Right atrium auricular region (tissue), 2 donors: ENCODE measurements at places on chromosomes 5 and 9. TPM values are rescaled to one million over a fixed set of nuclear protein-coding genes. Genes with fewer than 3 reads are reported as not detected.

DNA sequence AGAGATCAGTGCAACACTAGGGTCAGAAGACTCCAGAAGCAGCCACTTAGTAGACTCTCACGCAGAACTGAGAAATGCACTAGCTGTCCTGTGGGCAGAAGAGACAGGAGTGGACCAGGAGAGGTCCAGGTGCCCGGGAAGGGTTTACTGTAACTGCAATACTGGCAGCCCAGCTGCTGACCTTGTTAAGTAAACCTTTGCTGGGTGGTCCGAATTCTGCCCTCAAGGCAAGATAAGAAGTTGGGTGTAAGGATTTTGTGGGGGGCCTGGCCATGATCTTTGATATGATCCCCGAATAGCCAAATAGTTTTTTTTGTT is 91.3 kb downstream of the PDE6A start:
- no peak overlapping the region for H3K4me3 ChIP-seq
- no peaks in the 10 kb centered on the region for H3K27me3 ChIP-seq
- no peak overlapping the region for H3K27ac ChIP-seq
- peaks cover 2% of the 10 kb centered on the region for H3K36me3 ChIP-seq

DNA sequence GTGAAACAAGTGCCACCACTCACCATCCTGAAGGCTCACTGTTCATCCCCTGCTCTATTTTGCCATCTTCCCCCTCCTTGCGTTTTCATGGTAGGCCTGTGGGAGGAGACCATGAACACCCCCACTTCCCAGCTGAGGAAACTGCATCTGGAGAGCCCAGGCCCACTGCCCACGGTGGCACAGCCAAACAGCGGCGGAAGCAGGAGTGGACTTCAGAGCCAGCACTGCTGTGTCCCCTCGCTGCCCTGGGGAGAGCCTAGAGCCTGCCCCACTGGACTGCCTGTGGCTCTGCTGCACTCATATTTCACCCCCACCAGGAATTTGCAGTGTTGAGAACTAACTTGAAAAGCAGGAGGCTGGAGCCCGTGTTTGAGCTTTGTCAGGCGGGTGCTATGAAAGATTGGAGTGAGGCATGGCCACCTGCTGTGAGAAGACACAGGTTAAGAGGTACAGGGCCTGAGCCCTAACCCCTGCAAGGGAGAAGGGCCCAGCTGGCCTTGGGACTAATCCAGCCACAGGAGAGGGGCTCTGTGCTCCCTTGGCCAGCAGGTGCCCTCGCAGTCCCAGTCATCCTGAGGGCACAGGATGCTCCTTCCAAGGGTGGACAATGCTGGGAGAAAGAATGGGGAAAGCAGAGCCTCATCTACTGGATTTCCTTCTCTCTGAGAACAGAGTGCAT is 79.0 kb downstream of the MACROH2A1 start:
- no peak overlapping the region for H3K4me3 ChIP-seq
- H3K27me3 ChIP-seq = no peaks in the 10 kb centered on the region
- H3K36me3 ChIP-seq = no peaks in the 10 kb centered on the region
- H3K27ac ChIP-seq = no peak overlapping the region

- no peak overlapping the region for H3K4me3 ChIP-seq
- DNase-seq = no peak
- no peaks in the 10 kb centered on the region for H3K4me1 ChIP-seq
- no peaks in the 10 kb centered on the region for H3K36me3 ChIP-seq
- H3K27ac ChIP-seq = no peak overlapping the region
These were observed 41.6 kb upstream of the HMGCS1 start for GRCh38 chr5:43354774-43355173.

DNA sequence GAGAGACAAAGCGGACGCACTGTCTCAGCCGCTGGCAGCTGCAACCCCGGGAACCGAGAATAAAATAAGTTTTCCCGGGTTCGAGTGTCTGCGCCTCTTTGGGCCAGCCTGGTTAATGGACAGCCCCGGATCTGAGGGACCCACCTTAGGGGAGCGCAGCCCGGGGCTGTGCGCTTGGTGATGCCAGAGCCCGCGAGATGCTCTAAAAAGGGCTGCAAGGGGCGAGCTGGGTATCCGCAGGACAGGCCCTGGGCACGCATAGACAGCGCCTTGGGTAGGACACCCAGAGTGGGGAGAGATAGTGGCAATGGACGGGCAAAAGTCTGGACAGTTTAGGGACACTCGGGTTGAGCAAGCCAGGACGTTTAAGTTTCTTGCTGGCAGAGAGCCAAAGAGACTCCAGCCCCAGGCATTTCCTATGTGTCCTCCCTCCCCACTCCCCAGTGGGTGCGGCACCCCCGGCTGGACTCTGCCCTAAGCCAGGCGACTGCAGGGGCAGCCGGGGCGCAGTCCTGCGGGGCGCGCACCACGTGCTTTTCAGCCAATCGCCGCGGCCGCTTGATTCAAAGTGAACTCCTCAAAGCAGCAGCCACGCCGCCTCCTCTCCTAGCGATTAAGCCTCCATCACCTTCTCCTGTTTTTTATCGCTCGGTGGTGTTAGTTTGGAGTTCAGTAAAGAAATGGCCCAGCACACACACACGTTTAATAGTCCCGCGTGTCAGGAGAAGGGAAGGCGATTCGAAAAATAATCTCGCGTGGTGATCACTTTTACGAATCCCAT is 616 bp upstream of the ENC1 start:
- peak; percentile 81 for DNase-seq
- no peaks in the 10 kb centered on the region for H3K4me1 ChIP-seq
- H3K27ac ChIP-seq = peak overlapping the region; percentile 81
- no peaks in the 10 kb centered on the region for H3K36me3 ChIP-seq
- H3K4me3 ChIP-seq = peak overlapping the region; percentile 47
- H3K27me3 ChIP-seq = no peaks in the 10 kb centered on the region

PCSK5 gene
- total RNA-seq = 5.3 TPM

SOX30 gene
- 0.89 TPM for total RNA-seq

BTNL3 gene
- not detected for total RNA-seq

GALNT10 gene
- total RNA-seq = 18.4 TPM

DNA sequence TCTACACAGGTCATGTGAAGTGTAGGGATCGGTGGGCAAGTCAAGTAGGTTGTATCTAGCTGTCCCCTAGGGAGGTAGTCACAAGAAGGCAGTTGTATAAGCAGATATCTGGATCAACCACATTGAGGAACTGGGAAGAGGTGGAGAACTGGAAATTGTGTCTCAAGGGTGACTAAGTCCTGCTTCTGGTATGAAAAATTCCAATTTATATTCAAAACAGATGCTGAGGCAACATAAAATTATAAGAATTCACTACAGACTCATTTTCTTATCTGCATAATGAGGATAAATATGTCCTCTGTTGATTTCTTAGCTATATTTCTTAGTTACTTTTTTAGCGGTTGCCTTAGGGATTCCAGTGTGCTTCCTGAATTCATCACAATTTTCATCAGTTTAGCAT is 46.8 kb downstream of the GALNT12 start:
- no peak overlapping the region for H3K4me3 ChIP-seq
- no peak overlapping the region for H3K27ac ChIP-seq
- no peak for DNase-seq
- H3K27me3 ChIP-seq = no peaks in the 10 kb centered on the region

- no peaks in the 10 kb centered on the region for H3K27me3 ChIP-seq
- no peak for DNase-seq
- no peak overlapping the region for H3K4me3 ChIP-seq
- no peak overlapping the region for H3K27ac ChIP-seq
- H3K36me3 ChIP-seq = no peaks in the 10 kb centered on the region
- H3K4me1 ChIP-seq = no peaks in the 10 kb centered on the region
These were observed 11.9 kb upstream of the EQTN start for GRCh38 chr9:27308691-27309390.

- no peak overlapping the region for H3K4me3 ChIP-seq
- no peaks in the 10 kb centered on the region for H3K36me3 ChIP-seq
- no peaks in the 10 kb centered on the region for H3K27me3 ChIP-seq
- no peak for DNase-seq
These were observed 135.2 kb downstream of the AOPEP start for GRCh38 chr9:94861589-94862272.

DNA sequence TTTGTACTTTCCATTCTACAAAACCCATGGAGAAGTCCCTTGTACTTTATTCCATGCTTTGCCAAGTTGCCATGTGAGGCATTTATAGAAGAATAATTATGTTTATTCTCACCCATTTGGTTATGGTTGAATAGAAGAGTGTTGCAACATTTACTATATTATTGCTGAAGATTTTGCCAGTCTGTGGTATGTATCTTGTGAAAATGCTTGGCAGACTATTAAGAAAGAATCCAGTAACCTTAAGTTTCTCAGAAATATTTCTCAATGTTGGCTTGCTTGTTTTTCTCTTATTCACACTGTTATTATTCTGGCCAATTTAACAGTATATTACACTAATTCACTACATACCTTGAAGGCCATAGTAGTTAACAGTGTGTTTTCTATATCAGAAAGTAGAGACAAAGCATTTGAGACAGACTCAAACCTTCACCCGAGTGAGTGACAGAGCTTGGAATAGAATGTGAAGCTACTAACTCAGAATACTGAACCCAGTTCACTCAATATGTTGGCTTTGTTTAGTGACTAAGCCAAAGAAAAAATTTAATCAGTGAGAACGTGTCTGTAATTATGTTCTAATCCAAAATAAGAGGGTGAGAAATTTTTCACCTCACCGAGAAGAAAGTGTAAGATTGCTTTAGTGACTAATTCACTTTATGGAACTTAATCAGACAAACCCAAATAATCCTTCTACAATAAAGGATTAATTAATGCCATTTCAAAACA is 184.4 kb downstream of the CWC27 start:
- DNase-seq = no peak
- H3K36me3 ChIP-seq = no peaks in the 10 kb centered on the region
- no peaks in the 10 kb centered on the region for H3K4me1 ChIP-seq
- H3K27me3 ChIP-seq = no peaks in the 10 kb centered on the region

- H3K27me3 ChIP-seq = no peaks in the 10 kb centered on the region
- no peak overlapping the region for H3K27ac ChIP-seq
- no peak overlapping the region for H3K4me3 ChIP-seq
- H3K36me3 ChIP-seq = no peaks in the 10 kb centered on the region
- no peaks in the 10 kb centered on the region for H3K4me1 ChIP-seq
These were observed 37.1 kb upstream of the TNC start for GRCh38 chr9:115155037-115155436.

- no peaks in the 10 kb centered on the region for H3K36me3 ChIP-seq
- DNase-seq = peak; percentile 2
- no peak overlapping the region for H3K4me3 ChIP-seq
- H3K27me3 ChIP-seq = no peaks in the 10 kb centered on the region
- H3K4me1 ChIP-seq = no peaks in the 10 kb centered on the region
These were observed 24.0 kb downstream of the SYK start for GRCh38 chr9:90825586-90825985.

SPINK4 gene
- not detected for total RNA-seq

DNA sequence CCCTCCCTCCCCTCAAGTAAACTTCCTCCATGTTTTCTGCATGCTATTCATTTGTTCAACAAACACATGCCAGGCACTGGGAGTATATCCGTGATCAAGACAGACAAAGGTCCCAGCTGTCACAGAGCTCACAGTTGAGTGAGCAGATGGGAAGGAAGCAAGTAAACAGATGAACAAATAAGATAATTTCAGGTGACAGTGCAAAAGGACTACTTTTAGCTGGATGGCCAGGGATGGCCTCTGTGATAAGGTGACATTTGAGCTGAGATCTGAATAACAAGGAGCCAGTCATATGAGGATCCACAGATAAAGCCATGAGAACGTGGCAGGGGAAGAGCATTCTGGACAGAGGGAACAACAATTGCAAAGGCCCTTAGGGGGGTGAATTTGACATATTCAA is 121.7 kb upstream of the RAD23B start:
- no peaks in the 10 kb centered on the region for H3K4me1 ChIP-seq
- DNase-seq = no peak
- no peak overlapping the region for H3K27ac ChIP-seq
- H3K4me3 ChIP-seq = no peak overlapping the region
- no peaks in the 10 kb centered on the region for H3K36me3 ChIP-seq
- H3K27me3 ChIP-seq = no peaks in the 10 kb centered on the region

- H3K4me1 ChIP-seq = peaks cover 6% of the 10 kb centered on the region
- no peak overlapping the region for H3K27ac ChIP-seq
- H3K36me3 ChIP-seq = peaks cover 7% of the 10 kb centered on the region
These were observed 66.7 kb downstream of the TLE1 start for GRCh38 chr9:81622471-81623255.

- no peak overlapping the region for H3K4me3 ChIP-seq
- no peaks in the 10 kb centered on the region for H3K36me3 ChIP-seq
These were observed 84.1 kb downstream of the AMBP start for GRCh38 chr9:113993838-113994540.

- H3K4me3 ChIP-seq = no peak overlapping the region
- H3K27me3 ChIP-seq = no peaks in the 10 kb centered on the region
- no peaks in the 10 kb centered on the region for H3K4me1 ChIP-seq
- DNase-seq = no peak
- H3K27ac ChIP-seq = no peak overlapping the region
These were observed 30.5 kb downstream of the TRIO start for GRCh38 chr5:14173377-14174229.

DNA sequence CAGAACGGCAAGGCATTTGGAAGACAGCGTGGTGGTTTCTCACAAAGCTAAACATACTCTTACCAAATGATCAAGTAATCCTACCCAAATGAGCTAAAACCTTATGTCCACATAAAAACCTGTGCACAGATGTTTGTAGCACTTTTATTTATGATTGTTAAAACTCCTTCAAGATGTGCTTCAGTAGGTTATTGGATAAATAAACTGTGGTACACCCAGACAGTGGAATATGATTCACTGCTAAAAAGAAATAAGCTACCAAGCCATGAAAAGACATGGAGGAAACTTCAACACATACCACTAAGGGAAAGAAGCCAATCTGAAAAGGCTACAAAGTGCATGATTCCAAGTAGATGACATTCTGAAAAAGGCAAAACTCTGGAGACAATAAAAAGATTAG is 94.2 kb downstream of the FOXD1 start:
- H3K27ac ChIP-seq = no peak overlapping the region
- H3K4me1 ChIP-seq = no peaks in the 10 kb centered on the region
- H3K27me3 ChIP-seq = no peaks in the 10 kb centered on the region

- peak overlapping the region; percentile 7 for H3K4me3 ChIP-seq
- H3K4me1 ChIP-seq = peaks cover 7% of the 10 kb centered on the region
- no peak overlapping the region for H3K27ac ChIP-seq
- DNase-seq = peak; percentile 83
- no peaks in the 10 kb centered on the region for H3K27me3 ChIP-seq
These were observed 22.3 kb upstream of the HMCN2 start for GRCh38 chr9:130243015-130243881.

MLANA gene
- not detected for total RNA-seq

WWC1 gene
- 2.7 TPM for total RNA-seq

DNA sequence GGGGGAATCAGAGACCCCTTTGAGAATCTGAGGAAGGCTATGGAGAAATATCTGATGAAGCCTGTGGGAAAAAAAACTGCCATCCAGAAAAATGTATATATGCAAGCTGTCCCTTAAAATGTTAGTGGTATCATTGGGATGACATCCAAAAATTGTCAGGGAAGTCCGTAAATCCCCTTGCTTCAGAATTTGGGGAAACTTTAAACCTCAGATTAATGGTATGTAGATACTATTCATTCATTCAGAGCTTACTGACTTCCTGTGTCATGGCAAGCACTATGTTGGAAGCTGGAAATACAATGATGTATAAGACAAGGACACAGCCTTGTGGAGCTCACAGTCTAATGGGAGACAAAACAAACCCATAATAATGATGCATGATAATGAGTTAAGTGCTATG is 10.9 kb upstream of the MOB3B start:
- no peaks in the 10 kb centered on the region for H3K36me3 ChIP-seq
- H3K4me1 ChIP-seq = no peaks in the 10 kb centered on the region
- no peak for DNase-seq
- peak overlapping the region; percentile 54 for H3K27ac ChIP-seq

- no peaks in the 10 kb centered on the region for H3K27me3 ChIP-seq
- no peak overlapping the region for H3K4me3 ChIP-seq
- no peaks in the 10 kb centered on the region for H3K4me1 ChIP-seq
- no peak overlapping the region for H3K27ac ChIP-seq
- H3K36me3 ChIP-seq = no peaks in the 10 kb centered on the region
These were observed 247.3 kb downstream of the MAN2A1 start for GRCh38 chr5:109936996-109937395.
